ENCODE measurements at places on chromosomes 12 and 14. TPM values are rescaled to one million over a fixed set of nuclear protein-coding genes. Genes with fewer than 3 reads are reported as not detected.

DNA sequence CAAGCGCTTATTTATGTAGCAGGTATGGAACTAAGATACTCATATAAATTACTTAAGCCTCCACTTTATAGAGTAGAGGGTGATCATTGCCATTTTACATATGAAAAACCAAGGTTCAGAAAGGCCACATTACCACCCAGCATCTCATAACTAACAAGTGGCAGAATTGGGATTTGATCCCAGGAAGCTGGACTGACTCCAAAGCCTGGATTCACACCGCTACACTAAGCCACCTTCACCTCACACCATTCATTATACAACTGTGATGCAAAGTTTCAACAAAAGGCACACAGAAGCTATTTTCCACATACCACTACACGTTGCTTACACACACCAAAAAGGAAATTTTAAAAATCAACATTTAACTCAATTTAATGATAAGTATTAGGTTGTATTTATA, 370.6 kb downstream of the FUT8 start:
- DNase-seq, result no peak

DNA sequence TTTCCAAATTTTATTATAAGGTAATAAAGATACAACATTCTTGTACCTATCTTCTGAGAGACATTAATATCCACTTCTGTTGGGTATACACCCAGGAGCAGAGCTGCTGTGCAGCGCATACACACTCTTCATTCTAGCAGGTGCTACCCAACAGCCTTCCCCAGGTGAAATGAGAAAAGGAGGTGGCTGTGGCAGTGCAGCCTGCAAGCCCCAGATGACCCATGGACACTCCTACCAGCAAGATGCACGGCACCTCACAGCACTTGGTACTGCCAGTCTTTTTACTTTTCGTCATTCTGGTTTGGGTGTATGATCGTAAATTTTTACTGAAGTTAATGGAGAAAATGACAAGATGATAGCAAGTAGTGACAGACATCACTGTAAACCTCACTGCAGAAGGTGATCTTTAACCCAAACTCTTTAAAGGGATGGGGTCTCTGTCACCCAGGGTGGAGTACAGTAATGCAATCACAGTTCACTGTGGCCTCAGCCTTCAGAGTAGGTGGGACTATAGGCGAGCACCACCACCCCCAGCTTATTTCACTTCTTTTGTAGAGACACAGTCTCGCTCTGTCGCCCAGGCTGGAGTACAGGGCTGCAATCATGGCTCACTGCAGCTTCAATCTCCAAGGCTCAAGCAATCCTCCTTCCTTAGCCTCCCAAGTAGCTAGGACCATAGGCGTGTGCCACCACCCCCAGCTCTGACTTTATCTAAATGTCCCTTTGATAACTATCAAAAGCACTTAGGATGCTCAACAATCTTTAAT, 26.5 kb downstream of the VPS37B start:
- DNase-seq, result no peak

- DNase-seq, result no peak
Measured at GRCh38 chr12:51969643-51970042, 18.1 kb downstream of the ACVR1B start.

DNA sequence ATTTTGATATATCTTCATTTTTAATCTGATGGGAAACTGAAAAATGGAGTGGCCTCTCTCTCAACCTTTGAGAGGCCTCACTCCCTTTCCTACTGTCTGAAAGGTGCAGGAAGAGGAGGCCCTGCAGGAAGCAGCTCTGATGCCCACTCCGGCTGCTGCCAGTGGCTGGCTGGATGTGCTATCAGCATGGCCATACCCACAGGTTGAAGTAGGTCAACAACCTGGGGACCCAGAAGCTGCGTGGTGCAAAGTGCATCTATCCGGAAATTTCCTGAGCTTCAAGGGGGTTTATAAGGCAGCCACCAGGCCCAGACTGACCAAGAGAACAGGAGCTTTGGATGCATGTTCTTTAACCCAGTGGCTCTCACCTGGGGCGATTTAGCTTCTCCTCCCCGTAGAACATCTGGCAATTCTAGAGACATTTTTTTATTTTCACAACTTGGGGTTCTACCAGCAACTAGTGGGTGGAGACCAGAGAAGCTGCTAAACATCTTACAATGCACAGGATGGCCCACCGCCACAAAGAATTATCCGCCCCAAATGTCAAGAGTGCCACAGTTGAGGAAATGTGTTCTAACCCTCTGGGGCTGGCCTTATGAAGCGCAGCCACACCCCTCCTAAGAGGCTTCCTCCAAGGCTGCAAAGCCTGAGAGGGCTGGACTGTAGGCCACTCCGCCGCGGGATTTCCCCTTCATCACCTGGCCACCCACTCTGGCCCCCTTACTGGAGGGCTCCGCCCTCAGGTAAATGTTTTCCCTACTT, 8.2 kb upstream of the BATF start:
- no peak for DNase-seq

DNA sequence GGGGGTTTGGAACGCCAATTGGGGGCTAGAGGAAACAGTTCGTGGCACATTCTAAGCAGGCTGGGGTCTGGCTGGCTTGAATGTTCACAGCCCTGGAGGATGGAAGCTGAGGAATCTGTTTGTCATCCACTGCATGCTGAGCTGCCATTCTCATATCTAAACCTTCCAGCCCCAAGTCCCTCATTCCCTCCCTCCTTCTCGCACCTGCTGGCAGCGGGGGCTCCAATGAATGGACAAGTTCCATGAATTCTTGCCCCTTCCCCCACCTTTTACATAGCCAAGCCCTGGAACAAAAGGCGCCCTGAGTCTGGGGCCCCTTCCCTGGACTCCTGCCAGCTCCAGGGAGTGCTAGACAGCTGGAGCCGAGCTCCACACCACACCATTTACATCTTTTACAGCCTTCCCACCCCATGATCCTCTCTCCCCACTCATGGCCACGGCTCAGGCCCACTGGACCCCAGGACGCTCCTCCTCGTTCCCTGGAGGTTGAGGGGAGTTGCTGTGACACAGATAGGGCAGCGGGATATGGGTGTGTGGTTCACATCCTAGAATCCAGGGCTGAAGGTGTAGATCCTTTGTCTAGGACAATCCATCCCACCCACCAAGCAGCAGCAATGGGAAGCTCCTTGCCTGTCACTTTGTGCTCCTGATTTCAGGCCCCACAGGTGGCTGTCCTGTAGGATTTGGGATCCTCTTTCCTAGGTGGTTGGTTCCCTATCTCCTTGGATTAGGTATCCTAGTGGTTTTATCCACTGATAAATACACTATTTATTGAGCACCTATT, 21.7 kb upstream of the VRTN start:
- peak; percentile 10 for DNase-seq

DNA sequence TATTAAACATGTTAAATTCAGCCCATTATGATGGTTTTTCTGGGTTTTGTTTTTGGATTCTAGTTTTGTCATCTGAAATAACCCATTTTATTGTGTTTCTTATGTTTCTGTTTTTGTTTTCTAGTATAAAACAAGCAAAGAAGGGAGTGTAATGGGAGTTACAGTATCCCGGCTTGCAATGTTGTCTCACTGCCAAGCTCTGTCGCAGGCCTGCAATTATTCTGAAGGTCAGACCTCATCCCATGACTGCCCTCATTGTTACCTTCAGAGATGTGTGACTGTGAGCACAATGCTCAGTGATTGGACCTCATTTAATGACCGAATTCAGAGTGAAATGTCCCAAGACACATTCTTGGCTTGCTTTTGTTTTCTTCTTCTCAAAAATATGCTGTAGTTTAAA, 73.0 kb upstream of the ATF1 start:
- no peak for DNase-seq

DNA sequence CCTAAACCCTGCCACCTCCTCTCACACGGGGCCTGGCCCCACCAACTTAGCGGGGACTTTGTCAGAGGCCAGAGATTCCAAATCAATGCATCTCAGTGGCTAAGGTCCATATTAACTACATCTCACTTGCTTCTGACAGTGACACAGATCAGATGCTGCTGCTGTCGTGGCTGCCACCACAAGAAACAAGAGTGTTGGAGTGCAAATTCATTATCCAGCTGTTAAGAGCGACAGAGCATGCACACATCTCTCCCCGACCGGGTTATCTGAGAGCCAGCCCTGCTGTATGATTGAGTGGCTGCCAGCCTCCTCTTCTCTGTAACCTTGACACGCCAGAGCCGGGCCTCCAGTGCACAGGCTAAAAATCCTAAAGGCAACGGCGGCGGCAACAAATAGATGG, 40.2 kb downstream of the SPRING1 start:
- no peak for DNase-seq

DNA sequence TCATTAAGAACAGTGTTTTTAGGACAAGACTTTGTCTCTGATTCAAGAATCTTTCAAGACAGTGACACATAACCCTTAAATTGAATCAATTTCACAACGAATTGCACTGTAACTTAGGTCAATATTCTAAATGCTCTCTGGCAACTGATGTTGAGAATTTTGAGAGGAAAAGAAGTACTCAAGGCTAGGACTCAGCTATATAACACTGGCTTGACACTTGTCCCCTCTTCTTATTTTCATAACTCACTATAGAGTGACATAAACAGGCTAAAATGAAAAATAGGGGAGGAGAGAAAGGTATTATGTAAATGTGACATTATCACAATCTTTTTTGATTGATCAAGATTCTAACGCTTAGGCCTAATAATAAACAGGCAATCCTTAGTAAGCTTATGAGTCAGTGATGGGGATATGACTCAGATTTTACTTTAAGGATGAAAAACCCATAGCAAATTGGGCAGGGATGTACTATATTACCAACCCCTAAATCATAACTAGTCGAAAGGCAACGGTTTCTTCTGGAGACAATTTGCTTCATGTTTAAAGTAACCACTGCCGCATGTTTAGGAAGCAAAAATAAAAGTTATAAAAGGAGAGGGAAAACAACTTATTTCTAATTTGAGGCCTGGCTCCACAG, 10.9 kb downstream of the BTG1 start:
- DNase-seq, result no peak

DNA sequence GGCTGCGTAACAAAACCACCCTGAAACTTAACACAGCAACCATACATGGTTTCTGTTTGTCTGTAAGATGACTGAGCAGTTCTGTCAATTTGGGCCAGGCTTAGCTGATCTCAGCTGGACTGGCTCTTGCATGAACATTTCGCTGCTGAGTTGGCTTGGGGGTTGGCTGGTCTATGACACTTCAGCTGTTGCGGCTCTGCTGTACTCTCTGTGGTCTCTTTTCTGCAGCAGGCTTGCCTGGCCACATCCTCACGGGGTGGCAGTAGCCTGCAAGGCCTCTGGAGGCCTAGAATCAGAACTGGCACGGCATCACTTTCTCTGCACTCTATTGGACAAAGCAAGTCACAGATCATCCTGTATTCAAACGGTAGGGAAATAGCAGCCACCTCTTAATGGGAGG, 216.2 kb downstream of the BCL11B start:
- DNase-seq, result no peak

The KRT71 gene
- polyA plus RNA-seq, result not detected

The PZP gene
- not detected for polyA plus RNA-seq

The OTX2 gene
- polyA plus RNA-seq, result not detected
